ENCODE measurements at places on chromosomes 7 and 10.

DNA sequence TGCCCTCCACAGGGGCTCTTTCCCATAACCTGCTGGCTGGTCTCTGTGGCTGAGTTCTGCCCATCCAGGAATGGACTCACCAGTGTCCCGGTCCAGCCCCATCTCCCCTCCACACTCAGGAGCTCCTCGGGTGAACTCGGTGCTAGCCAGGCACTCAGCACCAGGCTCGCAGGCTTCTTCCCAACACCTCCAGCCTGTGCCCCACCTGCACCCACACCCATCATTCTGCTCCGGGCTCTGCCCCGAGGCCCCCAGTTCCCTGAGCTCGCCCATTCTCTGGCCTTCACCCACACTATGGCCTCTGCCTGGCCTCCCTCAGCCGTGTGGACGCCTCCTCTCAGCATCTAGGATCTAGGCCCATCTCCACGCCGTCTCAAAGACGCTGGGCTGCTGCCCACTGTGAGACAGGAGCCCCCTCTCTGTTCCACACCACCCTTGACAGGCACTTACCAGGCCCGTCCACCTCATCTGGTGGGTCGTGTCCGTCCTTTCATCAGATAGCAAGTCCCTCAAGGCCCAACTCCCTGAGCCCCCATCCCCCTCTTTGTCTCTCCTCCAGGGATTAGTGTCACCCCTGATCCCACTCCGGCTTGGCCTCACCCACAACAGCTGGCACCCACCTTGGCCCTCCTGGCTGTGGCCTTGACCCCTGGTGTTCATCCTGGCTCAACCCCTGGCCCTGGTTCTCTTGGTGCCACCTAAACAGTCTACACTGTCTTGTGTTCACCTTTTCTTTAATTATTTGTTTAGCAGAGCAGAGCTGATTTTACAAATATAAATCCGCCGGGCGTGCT is 76.0 kb upstream of the FAM20C start:
- DNase-seq = no peak

DNA sequence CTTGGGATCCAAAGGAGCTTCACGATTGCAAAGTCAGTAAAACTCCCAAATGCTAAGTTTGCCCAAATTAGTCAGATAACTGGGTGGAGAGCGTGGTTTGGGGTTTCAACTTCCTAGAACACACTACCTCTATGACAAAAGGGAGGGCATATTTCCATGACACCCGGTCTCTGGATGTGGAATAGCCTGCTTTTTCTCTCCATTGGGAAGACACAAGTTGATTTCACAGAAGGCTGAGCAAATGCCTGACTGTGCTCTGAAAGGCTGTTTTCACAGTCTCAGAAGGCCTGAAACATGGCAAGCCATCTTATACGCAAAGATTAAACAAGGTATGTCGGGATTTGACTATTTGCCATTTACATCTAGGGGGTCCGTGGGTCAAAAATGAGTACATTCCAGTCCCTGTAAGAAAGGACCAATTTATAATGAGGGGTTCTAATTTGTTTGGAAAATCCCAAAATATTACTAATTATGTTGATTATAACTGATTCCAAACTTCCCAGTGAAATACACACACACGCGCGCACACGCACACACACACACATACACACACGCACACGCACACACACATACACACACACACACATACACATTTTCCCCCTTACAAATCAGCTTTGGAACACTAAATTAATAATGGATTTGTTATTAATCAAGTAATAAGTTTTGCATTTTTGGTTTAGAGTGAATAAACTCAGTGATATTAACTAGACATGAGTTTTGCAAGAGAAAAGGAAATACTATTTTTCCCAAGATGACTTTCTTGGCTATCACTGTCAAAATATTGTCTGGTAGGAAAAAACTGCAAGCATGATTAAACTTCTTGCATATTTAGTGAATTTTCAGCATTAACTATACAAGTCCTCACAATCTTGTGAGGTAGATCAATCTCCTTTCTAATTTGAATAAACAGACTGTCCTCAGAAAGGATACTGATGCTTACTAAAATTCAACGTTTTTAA is 105.0 kb downstream of the PRTFDC1 start:
- no peak for DNase-seq

DNA sequence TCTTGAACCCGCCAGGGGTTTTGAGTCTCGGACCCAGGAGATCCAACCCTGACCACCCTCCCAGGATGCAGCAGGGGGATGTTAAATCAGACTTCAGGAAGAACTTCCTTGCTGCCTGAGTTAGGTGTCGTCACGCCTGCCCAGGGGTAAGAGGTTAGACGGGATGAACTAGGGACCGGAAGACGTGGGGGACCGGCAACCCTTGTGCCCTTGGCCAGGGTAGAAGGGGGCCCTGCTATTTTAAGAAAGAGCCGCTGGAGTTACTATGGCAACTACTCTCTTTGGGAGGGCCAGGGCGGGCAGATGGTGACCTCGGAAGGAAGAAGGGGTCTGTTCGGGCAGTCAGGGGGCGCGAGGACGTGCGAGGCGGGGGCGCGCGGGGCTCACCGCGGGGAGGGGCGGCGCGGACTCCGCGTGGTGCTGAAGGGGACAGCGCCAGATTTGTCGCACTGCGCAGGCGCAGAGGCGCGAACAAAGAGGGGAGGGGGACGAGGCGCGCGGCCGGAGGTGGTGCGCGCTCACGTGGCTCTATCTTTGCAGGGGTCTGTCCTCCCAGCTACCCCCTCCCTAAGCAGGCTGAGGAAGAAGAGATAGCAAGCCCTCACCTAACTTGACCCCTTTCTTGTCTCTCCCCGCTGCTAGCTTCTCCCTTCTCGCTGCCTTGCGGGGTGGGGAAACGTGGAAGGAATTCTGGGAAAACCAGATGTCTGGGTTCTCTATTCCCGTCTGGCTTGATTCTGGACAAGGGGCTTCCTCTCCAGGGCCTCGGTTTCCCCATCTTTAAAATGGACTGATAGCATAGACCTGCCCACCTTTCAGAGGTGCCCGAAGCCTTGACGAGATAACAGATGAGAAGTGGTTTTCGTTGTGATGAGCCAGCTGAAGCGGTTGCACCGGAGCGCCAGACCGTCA is 940 bp upstream of the PSD start:
- DNase-seq = peak; percentile 23

DNA sequence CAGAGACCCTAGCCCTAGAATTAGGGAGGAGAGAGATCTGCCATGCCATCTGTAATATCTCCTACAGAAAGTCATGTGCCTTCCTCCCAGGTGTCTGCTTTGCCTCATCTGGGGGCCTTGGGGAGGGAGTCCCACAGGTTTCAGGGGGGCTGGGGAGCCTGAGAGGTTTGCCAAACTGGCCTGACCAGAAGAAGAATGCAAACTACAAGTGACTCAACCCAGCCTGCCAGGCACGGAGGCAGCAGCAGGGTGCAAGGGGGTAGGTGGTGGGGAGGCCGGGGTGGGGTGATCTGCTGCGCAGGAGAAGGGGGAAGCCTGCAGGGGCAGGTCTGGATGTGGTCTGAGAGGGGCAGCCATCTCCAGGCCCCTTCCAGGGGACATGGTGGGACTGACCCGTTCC is 9.6 kb upstream of the TRIM8 start:
- DNase-seq = no peak

DNA sequence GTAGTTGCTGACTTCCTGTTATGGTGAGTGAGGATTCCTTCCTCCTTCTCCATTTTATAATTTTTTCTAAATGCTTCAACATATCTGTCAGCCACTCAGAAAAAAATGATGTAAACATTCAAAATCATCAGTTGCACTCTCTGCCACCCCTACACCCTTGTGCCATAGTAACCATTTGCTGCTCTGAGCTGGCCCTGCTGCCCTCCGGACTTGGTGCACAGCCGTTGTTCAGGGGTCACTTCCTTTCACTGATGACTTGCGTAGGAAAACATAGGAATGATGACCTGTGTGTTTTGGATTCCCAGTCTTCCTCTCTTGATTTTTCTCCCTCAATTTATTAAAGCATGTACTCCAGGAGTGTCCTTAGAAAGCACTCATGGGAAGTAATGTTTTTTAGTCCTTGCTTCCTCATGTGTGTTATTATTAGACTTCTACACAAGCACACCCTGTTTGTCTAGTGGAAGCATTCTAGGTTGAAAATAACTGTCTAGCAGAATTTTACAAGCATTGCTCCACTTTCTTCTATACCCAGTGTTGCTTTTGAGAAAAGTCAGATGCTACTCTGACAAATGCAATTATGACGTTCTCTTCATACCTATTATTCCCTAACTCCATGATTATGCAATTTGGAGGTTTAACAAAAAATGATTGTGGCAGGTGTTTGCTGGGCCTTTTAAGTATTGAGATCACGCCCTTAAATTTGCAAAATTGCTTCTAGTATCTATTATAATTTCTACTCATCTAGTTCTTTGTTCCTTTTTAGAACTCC is 62.6 kb upstream of the MTPN start:
- DNase-seq = no peak

- DNase-seq = no peak
These were observed 76.0 kb downstream of the USP6NL start for GRCh38 chr10:11535346-11535959.

DNA sequence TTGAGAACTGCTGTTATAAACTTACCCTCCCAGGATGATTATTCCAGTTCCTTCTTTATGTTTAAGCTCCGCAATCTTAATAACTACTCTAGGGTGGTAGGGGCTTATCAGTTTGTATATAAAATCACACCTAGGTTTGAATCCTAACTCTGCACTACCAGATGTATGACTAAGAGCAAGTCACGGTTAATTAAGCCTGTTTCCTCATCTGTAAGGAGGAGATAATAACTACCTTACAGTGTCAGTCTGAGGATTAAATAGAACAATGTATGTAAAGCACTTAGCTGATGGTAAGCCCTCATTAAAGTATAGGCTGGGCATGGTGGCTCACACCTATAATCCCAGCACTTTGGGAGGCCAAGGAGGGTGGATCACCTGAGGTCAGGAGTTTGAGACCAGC is 9.2 kb downstream of the DNA2 start:
- no peak for DNase-seq

GRCh38 chr10:33005322-33006301 is 47.6 kb upstream of the ITGB1 start:
- DNase-seq = peak; percentile 98

DNA sequence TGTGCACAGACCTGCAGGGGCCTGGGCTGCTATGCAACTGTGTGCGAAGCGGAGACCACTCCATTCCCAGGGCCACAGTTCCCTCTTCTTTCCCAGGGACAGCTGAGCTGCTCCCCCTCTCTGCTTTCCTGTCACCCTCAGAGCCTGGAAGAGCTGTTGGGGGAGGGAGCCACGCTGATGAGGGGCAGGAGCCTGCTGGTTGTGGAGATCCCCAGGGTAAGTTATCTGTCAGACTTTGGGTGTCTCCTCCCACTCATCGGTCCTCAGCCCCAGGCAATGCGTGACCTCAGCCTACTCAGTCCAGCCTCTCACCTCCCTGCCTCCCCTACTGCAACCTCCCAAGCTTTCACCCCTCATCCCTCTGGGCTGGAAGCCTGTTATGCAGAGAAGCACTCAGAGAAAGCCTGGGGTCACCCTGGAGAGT is 53.5 kb downstream of the ZNF467 start:
- no peak for DNase-seq

DNA sequence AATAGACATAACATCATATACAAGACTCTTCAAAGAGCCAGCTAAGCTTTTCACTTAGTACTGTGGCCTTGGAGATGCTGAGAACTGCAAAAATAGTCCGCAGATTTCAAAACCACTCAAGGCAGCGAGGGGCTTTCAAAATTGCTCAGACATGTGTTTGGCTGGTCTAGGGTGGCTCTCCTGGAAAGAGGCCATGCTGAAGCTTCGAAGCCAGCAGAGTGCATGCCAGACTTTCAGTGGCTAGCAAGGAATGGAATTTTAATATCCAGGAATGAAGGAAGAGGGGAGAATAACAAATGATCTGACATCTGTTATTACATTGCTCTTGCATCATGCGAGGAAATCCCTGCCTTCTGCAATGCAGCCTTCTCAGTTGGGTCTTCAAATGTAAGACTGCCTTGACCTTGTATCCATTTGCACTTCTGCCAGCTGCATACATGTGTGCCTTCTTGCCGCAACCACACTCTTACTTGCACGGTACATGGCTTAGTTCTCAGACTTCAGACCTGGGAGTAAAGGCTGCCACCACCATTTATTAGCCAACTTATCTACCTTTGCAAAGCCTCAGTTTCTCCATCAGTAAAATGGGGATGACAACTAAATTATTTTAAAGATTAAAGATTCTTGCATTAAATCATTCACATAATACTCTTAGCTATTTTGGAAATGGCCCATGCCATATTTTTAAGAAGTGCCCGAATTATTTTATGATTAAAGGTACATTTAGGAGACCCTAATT is 55.9 kb downstream of the ITIH5 start:
- DNase-seq = peak; percentile 97

- DNase-seq = peak; percentile 53
These were observed 181.3 kb downstream of the RNLS start for GRCh38 chr10:88401671-88402347.

DNA sequence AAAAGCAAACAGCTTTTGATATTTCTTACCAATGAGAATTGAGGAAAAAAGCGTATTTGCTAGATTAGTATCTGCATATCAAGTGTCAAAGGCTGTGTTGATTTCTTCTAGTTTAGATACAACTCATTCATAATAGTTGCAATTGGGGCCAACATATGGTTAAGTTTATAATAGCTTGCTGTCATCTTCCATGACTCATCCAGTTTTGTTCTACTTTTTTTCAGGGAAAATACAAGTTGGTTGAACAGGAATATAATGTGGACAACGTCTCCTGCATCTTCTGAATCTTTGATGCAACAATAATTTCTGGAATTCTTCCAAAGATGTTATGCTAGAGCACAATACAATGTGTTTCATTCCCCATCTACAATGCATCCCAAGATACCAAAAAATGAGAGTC is 182.0 kb downstream of the THSD7A start:
- DNase-seq = peak; percentile 22

GRCh38 chr10:70812814-70813213 is 2.9 kb upstream of the SGPL1 start:
- no peak for DNase-seq

GRCh38 chr7:140019606-140020005 is 43.1 kb downstream of the PARP12 start:
- no peak for DNase-seq

- peak; percentile 48 for DNase-seq
These were observed 9.9 kb upstream of the SPAG6 start for GRCh38 chr10:22335173-22335933.

DNA sequence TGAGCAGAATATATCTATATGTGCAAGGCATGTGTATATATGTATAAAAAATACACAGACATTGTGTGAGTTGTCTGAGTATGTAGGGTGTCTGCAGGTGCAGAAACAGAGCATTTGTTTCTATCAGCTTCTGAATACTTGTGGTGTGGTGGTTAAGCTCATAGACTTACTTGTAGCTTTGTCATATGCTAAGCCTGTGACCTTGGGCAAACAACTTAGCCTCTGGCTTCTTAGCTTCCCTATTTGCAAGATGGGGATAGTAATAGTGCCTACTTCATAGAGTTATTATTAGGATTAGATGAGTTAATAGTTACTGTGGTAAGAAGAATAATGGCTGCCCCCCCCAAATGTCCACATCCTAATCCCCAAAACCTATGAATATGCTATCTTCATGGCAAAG is 28.2 kb upstream of the PAX2 start:
- no peak for DNase-seq
